Mucosa of descending colon (tissue), 3 donors: ENCODE measurements at places on chromosomes 2 and 18. TPM values are rescaled to one million over a fixed set of nuclear protein-coding genes. Genes with fewer than 3 reads are reported as not detected.

The DSG1 gene
- total RNA-seq = not detected

The PHLPP1 gene
- total RNA-seq = 19.7 TPM

The DYNAP gene
- total RNA-seq = not detected

The IL1F10 gene
- total RNA-seq = not detected

The MBD5 gene
- 31.8 TPM for total RNA-seq

The TRIM54 gene
- total RNA-seq = not detected

The ITGB6 gene
- total RNA-seq = 9.0 TPM

The RUFY4 gene
- total RNA-seq = not detected
